ENCODE measurements at places on chromosomes 12 and 14. TPM values are rescaled to one million over a fixed set of nuclear protein-coding genes. Genes with fewer than 3 reads are reported as not detected.

CD9 gene
- total RNA-seq, result 366 TPM

POTEG gene
- not detected for total RNA-seq

CLEC7A gene
- 7.9 TPM for total RNA-seq

DNA sequence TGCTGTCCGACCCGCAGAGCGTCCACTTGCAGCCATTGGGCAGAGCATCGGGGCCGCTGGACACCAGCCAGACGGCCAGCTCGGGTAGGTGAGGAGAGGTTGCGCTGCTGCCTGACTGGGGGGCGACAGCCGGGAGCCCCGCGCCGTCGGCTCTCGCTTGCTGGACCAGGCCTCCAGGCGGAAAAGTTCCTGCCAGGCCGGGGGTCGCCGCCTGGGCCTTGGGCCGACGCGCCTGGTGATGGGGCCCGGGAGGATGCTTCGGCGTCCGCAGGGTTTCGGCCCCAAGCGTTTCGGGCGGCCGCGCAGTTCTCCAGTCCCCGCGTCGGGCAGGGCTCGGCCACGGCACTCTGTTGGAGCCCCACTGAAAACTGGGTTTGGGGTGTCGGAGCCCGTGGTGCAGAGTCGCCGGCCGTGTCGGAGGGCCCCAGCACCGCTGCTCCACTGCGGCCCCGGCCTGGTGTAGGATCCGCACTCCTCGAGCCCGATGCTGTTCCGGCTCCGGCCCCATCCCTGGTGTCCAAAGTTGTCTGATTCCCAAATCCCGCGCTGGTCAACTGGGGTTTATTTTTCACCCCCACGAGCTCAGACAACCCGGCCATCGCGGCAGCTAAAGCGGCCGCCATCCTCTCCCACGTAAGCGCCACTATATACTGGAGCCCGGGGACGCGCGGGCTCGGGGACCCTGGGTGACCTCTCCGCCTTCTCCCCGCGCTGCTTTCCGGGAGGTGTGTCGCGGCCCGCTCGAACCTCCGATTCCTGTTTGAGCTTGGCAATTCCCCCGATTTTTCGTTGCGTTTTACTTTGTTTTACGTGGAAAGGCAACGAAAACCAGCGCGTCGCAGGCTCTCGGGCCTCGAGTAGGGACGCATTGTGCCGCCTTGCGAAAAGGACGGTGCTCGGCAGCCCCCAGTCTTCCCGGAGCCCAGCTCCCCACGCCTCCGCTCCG, 872 bp downstream of the VSX2 start:
- H3K4me1 ChIP-seq, result peaks cover 30% of the 10 kb centered on the region
- H3K36me3 ChIP-seq, result no peaks in the 10 kb centered on the region
- peaks cover 28% of the 10 kb centered on the region for H3K27me3 ChIP-seq
- no peak overlapping the region for H3K27ac ChIP-seq

- DNase-seq, result no peak
- no peak overlapping the region for H3K4me3 ChIP-seq
- peaks cover 9% of the 10 kb centered on the region for H3K36me3 ChIP-seq
- H3K4me1 ChIP-seq, result no peaks in the 10 kb centered on the region
- H3K27me3 ChIP-seq, result no peaks in the 10 kb centered on the region
Measured at GRCh38 chr12:118269806-118270205, 102.9 kb downstream of the TAOK3 start.

GRCh38 chr12:61384511-61384910, 875.7 kb upstream of the USP15 start:
- H3K27me3 ChIP-seq, result no peaks in the 10 kb centered on the region

DNA sequence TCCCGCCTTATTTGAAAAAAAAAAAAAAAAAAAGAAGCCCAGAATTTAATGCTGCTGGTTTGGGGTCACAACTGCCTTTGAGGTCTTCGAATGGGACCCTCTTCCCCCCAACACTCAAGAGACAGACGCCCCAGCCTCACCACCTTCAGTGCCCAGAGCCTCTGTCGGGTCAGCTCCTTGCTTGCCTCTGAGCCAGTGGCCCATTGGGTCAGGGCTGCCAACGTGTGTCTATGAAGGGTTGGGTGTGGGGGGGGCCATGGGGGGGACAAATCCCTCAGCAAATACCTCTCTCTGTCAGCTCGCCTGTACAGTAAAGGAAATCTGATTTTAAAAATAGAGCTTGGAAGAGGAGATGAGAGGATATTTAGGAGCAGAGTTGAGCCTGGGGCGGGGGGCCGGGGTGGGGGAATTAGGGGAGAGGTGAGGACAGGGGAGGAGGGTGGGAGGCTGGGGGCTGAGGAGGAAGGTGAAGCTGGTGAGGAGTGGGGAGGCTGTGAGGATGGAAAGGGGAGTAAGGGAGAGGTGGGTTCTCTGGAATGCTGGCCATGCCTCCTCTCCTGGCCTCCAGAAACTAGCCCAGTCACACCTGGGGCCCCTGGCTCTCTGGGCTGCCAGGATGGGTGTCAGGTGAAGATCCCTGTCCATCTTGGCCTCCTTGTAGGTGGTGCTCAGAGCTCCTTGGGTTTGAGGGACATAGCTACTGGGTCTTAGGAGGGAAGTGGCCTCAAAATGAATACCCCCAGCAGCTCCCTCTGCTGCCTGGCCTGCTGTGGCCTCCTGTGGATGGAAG, 13.3 kb downstream of the RTL1 start:
- H3K36me3 ChIP-seq, result no peaks in the 10 kb centered on the region
- H3K27ac ChIP-seq, result no peak overlapping the region
- no peaks in the 10 kb centered on the region for H3K4me1 ChIP-seq
- no peaks in the 10 kb centered on the region for H3K27me3 ChIP-seq
- no peak for DNase-seq

DNA sequence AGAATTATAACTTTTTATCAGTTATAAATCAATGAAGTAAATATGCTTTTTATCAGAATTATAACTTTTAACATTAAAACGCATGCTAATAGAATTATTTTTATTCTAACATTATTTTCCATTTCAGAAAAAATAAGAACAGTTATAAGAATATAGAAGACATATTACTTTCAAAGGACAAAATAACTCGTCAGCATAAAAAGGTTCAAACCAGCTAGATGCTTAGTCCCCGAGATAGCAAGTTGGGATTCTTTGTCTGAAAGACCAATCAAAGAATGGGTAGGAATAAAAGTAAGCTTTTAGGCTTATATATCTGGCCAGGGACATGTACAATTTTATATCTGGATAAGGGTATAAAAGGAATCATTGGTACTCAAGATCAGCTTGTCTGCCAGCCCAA, 66.0 kb downstream of the GPR137C start:
- no peak for DNase-seq
- no peaks in the 10 kb centered on the region for H3K4me1 ChIP-seq
- no peak overlapping the region for H3K4me3 ChIP-seq
- no peak overlapping the region for H3K27ac ChIP-seq

GRCh38 chr12:124524231-124524925, 43.0 kb downstream of the NCOR2 start:
- no peaks in the 10 kb centered on the region for H3K36me3 ChIP-seq
- no peak overlapping the region for H3K4me3 ChIP-seq
- H3K27me3 ChIP-seq, result no peaks in the 10 kb centered on the region
